ENCODE measurements at places on chromosomes 1 and 21.

- no peak for DNase-seq
Observed at GRCh38 chr1:115757326-115757725, 11.2 kb downstream of the CASQ2 start.

GRCh38 chr1:118101999-118102398 is 83.0 kb downstream of the SPAG17 start:
- no peak for DNase-seq

GRCh38 chr1:226279498-226279897 is 29.5 kb downstream of the LIN9 start:
- DNase-seq, result no peak

- no peak for DNase-seq
Observed at GRCh38 chr1:48940962-48941732, 164.5 kb upstream of the BEND5 start.

GRCh38 chr1:200281201-200281835 is 128.5 kb downstream of the ZNF281 start:
- no peak for DNase-seq

GRCh38 chr21:33478935-33479678 is 667 bp downstream of the TMEM50B start:
- no peak for DNase-seq

DNA sequence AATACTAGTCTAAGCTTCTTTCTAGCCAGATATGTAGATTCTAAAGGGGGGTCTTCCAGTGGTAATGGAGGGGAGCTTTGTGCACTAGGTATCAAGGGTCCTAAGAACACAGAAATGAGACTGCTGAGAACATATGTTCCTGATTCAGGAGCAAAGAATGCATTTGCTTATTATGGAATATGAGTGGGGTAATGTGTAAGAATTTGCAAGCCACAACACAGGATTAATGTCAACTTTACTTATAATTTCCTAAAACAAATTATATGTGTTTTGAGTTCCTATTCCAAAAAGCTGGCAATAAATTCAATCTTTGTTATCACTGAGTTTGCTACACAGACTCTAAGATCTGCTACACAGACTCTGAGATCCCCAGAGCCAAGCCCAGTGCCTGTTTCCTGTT is 357.0 kb upstream of the PTBP2 start:
- no peak for DNase-seq
